IMR-90 (cell line): ENCODE measurements at places on chromosomes 7 and 10. TPM values are rescaled to one million over a fixed set of nuclear protein-coding genes. Genes with fewer than 3 reads are reported as not detected.

ZSCAN21 gene
- polyA plus RNA-seq: 10.8 and 11.5 TPM in 2 replicates

ANXA8 gene
- polyA plus RNA-seq: 1.1 and 1.3 TPM in 2 replicates

- no peak for DNase-seq
Observed at GRCh38 chr10:16626697-16627096, 105.0 kb upstream of the C1QL3 start.

- no peak for DNase-seq
Observed at GRCh38 chr7:45242698-45243097, 85.1 kb downstream of the RAMP3 start.

- DNase-seq: peak; percentile 9
Observed at GRCh38 chr7:147547252-147547897, 1043.2 kb upstream of the C7orf33 start.

GRCh38 chr7:127782654-127783559 lies 130.9 kb downstream of the SND1 start:
- peak; percentile 38 for DNase-seq

DNA sequence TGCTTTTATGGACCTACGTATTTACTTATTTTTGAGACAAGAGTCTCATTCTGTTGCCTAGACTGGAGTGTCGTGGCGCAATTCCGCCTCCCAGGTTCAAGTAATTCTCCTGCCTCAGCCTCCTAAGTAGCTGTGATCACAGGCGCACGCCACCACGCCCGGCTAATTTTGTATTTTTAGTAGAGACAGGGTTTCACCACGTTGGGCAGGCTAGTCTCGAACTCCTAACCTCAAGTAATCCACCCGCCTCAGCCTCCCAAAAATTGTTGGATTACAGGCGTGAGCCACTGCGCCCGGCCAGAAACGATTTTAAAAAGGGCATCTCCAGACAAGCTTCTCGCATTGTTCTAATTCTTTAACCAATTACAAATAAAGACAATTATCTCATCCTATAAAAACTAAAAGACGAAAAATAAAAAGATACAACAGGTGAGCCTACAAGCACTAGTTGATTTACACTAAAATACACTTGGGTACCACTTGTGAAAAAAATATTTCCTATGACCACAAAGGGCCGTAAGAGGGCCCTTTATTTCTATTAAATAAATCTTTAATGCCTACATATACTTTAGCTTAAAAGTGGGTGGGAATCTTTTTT lies 2.4 kb downstream of the TRA2A start:
- DNase-seq: no peak
